GF-D8 (cell line): ENCODE measurements at places on chromosomes 7 and 10.

- DNase-seq = no peak
Measured at GRCh38 chr10:71347587-71348395, 28.7 kb downstream of the SLC29A3 start.

- DNase-seq = no peak
Measured at GRCh38 chr7:134425777-134426176, 33.1 kb downstream of the AKR1B1 start.

- DNase-seq = no peak
Measured at GRCh38 chr10:29240986-29241660, 47.7 kb upstream of the LYZL1 start.

- no peak for DNase-seq
Measured at GRCh38 chr7:152865011-152865410, 105.5 kb downstream of the ACTR3B start.

DNA sequence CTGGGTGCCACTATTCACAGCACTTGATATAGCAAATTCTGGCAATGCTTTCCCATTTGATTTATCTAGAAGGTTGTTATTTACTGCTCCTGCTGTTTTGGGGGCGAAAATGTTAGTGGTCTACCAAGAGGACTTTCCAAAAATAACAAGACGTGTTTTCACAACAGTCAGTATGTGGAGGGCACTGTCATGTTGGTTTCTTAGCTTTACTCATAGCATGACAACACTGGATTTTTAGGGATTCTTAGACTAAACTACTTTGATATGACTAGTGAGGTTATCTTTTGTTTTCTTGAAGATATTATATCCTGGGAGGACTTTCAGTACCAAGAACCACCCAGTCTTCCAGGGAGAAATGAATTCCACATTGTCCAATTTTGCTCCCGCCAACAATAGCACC, 49.4 kb downstream of the NUDCD3 start:
- DNase-seq = no peak

DNA sequence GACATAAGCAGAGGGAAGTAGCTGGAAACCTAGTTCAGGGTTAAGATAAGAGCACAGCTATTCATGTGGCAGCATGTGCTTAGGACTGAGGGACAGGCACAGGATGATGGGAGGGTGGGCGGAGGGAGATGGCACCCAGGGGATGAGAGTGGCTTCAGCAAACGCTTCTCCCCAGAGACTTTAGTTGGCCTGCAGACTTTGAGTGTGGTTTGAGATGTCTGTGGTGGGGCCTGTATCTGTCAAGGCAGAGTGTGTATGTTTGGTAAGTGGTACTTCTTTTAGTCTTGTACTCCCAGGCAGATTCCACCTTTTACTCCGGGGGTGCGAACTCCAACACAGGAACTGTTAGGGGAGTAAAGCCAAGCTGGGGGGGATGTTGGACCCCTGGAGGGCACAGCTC, 88.9 kb downstream of the WDFY4 start:
- DNase-seq = no peak

DNA sequence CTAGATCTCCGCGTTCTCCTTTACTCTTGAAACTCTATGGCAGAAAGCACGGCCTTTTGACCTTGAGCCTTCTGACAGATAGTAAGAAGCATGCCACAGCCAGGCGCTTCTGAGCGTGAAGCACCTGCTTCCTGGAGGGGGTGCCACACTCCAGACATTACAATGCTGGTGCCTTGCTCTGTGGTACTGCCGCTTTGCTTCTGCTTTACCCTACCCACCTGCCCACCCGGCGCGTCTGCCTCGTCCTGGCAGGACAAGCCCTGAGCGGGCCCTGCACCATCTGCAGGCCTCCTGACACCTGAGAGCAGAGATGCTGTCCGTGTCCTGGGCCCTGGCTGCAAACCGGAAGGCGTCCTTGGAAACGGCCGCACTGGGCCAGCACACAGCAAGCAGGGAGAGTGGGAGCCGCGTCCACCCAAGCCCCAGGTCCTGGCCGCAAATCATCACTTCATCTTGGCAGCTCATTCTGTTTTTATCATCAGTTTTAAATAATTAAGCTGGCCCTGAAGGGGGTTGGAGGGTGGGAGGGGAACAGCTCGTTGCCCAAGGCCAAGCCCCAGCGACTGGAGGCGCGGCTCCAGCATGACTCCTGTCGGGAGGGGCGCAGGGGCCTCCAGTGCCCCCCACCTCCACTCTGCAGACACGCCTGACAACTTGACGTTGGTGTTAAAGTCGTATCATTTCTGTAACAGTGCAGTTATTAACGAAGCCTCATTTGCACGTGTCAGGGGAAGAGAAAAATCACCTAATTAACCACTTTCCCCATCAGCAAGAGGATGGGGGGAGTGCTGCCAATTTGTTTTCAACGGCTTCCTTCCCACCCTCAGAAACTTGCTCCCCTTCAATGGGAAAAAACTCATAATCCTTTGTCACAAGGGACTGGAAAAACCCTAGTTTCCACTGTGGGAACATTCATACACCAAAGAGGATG, 132.2 kb downstream of the MAD1L1 start:
- DNase-seq = peak; percentile 31

DNA sequence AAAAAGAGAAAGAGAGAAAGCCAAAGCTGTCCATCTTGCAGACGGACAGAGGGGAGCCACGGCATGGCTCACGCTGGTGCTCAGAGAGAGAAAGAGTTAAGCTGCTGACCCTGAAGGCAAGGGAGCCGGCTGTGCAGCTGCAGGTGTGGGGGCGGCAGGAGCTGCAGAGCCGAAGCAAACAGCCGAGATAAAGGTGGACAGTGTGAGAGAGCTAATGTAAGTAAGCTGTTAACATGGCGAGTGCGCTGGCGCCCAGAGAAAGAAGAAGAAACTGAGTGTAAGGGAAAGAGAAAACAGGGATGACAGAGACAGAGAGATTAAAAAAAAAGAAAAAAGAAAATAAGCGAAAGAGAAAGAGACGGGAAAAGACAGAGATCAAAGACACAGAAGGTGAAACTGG, 18.2 kb downstream of the COL17A1 start:
- DNase-seq = no peak

DNA sequence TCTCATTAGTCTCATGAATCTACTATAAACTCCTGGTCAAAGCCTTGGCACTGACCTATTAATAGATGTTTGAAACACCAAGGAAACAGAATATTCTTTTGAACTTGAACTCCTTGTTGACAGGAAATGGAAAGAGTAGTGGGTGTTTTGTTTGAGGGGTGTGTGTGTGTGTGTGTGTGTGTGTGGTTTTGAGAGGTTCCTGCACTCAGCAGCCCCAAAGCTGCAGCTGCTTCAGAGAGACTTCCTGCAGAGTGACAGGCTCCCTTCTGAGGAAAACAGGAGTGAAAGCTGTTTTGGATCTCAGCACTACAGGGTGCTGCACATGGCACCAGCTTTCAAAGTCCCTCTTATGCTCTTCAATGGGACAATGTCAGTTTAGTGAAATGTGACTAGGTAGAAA, 546.5 kb upstream of the STEAP1 start:
- no peak for DNase-seq

GRCh38 chr7:23473844-23474093, 3.5 kb upstream of the IGF2BP3 start:
- DNase-seq = no peak

- no peak for DNase-seq
Measured at GRCh38 chr10:87594864-87595263, 64.8 kb upstream of the PAPSS2 start.

DNA sequence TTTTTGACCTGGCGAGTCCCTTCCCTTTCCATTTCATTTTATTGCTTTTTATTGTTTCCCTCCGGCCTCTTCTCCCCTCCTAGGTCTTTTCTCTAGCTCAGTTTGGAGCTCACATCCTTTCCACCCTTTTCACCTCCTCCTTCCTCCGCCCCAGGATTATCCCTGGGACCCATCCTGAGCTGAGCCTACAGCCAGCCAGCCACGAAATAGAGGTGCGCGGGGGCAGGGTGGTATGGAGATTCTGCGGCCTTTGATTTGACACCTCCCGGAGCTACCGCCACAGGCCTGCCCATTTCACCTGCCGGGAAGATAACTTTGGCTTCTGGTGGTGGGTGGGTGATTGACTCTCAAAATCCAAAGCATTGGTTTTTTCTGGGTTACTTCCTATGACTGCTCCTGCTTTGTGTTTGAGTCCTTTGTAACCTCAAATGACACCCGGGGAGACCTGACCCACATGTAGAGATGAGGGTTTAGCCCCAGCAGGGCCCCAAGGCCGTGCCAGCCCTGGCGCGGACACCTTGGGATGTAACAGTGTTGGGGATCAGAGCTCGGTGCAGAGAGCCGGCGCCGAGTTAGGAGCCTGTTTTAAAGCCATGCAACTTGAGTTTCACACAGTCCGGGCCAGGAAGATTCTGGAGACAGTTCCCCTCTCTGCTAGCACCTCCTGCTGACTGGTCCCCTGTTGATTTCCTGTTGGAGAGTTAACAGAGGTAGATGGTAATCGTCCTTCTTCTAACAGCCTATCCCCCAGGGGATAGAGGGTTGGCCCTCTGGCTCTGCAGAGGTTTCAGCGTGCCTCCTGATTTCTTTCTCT, 1.5 kb downstream of the DUSP5 start:
- peak; percentile 54 for DNase-seq

DNA sequence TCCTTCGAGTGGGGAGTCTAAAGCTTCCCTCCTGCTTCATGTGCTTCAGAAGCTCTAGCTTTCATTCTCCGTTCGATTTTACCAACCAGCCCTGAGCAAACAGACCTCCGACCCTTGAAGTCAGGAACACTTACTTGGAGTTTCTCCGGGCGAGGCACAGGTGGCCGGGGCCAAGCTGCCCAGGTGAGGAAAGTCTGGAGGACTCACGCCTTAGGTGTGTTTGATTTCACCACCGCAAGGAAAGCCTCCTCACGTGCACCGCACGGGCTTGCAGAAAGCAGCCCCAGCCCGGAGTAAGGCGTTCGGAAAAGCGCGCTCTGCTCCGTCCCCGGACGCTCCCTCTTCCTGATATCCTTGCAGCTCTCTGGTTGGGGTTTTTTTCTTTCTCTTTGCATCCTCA, 30.1 kb upstream of the CNPY1 start:
- DNase-seq = no peak

- no peak for DNase-seq
Measured at GRCh38 chr10:12459340-12459739, 110.0 kb downstream of the CAMK1D start.

GRCh38 chr7:101770466-101770865, 47.0 kb upstream of the CUX1 start:
- no peak for DNase-seq

DNA sequence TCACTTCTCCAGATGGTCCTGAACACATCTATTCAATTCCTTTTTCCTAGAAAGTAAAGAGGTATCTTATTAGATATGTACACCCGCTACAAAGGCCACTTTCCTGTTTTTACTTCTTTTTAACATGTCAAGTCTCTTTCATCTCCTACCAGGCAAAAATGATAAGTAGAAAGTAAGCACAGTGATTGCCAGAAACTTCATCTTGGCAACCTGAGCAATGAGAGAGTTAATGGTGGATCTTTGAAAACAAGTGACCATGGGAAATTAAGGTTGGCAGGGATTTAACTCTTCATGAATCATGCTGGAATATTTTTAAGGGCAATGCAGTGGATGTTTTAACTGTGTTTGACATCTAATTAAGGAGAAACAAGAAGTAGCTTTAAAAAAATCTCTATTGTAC, 2.7 kb downstream of the SEMA3A start:
- DNase-seq = no peak

DNA sequence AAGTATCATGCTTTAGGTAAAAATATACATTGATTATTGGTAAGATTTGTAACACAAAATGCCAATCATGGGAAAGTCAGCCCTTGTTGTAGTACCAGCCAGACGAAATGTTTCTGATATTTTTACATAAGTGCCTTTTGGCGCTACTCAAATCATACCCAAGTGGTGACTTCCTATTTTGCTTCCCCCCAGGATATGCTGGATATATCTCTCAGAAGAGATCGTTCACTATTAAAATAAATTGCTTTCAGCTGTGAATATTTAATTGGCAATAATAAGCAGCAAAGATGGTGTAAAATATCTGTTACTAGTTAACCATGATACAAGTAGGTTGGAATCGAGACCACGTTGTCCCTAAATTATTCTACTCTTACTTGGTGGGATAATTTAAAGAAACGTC, 909.2 kb upstream of the LRRN3 start:
- DNase-seq = no peak

DNA sequence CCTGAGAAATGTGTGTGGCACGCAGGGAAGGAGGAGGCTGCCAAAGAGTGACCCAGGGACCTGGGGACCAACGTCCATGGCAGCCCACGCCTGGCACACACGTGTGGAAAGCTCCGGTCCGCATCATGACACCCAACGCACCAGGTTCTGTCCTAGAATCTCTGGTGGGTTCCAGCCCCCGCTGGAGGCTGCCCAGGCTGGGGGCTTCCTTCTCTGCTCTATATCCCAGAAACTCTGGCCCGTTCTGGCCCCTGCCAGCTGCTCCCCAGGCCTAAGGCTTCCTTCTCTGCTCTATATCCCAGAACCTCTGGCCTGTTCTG, 261.8 kb downstream of the ELFN1 start:
- no peak for DNase-seq

GRCh38 chr10:74486659-74487058, 335.6 kb downstream of the ADK start:
- DNase-seq = no peak

GRCh38 chr7:103569621-103570305, 123.8 kb upstream of the SLC26A5 start:
- no peak for DNase-seq

GRCh38 chr7:26705567-26705966, 158.8 kb downstream of the SKAP2 start:
- no peak for DNase-seq

GRCh38 chr10:60429084-60429849, 39.6 kb upstream of the ANK3 start:
- DNase-seq = no peak

GRCh38 chr7:38318241-38318640, 44.8 kb upstream of the TARP start:
- DNase-seq = peak; percentile 14

DNA sequence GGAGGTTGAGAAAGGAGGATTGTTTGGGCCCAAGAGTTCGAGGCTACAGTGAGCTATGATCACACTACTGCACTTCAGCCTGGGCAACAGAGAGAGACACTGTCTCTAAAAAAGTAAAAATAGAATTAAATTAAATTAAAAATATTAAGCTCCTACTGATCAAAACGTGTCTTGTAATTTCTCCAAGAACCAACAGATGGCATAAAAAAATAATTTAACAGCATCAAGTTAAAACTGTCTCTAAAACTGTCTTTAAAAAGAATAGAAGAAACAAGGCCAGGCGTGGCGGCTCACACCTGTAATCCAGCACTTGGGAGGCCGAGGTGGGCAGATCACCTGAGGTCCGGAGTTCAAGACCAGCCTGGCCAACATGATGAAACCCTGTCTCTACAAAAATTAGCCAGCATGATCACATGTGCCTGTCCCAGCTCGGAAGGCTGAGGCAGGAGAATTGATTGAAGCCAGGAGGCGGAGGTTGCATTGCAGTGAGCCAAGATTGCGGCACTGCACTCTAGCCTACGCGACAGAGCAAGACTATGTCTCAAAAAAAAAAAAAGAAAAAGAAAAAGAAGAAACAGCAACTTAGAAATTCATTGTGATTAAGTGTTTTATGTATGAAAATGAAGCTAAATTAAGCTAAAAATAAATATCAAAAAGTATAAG, 24.5 kb downstream of the MTPAP start:
- no peak for DNase-seq
